ENCODE measurements at places on chromosomes 3 and 15. TPM values are rescaled to one million over a fixed set of nuclear protein-coding genes. Genes with fewer than 3 reads are reported as not detected.

PIGZ gene
- 5.4 TPM for total RNA-seq

MOBP gene
- not detected for total RNA-seq

DNA sequence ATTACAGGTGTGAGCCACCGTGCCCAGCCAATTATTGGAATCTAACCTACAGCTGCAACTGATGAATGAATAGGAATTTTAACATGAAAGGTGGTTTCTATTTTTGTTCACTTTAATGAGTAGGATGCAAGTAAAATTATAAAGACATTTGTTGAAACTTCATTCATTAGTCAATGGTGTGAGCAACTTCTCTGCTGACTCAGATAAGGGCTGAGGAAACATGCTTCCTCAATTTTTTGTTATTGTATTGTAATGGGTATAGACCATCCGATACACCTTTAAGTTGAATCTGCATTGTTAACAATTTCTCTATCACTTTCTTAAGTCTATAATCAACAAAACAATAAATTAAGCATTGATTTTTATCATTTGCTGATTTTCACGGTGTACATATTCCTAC lies 127.8 kb downstream of the STAG1 start:
- H3K27ac ChIP-seq, result no peak overlapping the region
- no peak for DNase-seq
- H3K27me3 ChIP-seq, result no peaks in the 10 kb centered on the region
- H3K4me3 ChIP-seq, result no peak overlapping the region

GRCh38 chr15:42137461-42138261 lies 18.8 kb downstream of the PLA2G4F start:
- no peak overlapping the region for H3K4me3 ChIP-seq
- H3K27ac ChIP-seq, result no peak overlapping the region
- H3K36me3 ChIP-seq, result no peaks in the 10 kb centered on the region
- peaks cover 4% of the 10 kb centered on the region for H3K4me1 ChIP-seq
- no peak for DNase-seq

DNA sequence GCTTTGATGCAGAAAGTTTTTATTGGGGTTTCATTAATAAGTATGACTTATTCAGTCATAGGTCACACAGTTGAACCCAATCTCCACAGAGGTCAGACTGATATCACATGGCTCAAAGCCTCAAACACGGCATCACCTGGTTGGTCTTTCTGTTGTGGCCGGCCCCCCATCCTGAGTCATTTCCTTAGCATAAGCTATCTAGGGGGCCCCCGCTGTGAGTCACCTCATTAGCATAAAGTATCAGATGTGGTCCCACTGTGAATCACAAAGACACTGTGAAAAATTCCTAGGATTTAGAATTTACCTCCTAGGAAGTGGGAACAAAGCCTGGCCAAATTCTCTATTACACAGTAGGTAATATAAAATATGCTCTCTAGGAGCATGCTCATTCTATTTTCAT lies 502.2 kb downstream of the PYDC2 start:
- no peak overlapping the region for H3K4me3 ChIP-seq
- no peak for DNase-seq
- H3K4me1 ChIP-seq, result no peaks in the 10 kb centered on the region
- H3K36me3 ChIP-seq, result no peaks in the 10 kb centered on the region

DNA sequence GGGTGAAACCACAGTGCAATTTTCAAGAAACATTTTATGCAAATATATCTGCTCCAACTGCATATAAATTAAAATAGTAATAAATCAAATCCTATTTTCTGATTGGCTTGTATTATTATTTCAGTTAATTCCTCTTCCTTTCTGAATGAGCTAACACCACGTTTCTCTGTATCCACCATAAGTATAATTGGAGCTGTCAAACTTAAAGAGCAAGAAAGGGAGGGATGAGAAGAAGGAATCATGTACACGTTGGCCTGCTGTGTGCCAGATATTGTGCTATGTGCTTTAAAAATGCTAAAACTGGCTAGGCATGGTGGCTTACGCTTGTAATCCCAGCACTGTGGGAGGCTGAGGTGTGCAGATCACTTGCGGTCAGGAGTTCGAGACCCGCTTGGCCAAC lies 180.0 kb downstream of the MAGI1 start:
- DNase-seq, result no peak
- H3K4me3 ChIP-seq, result no peak overlapping the region
- H3K27me3 ChIP-seq, result no peaks in the 10 kb centered on the region
- H3K4me1 ChIP-seq, result no peaks in the 10 kb centered on the region
- no peak overlapping the region for H3K27ac ChIP-seq

- no peak overlapping the region for H3K27ac ChIP-seq
- no peaks in the 10 kb centered on the region for H3K27me3 ChIP-seq
- H3K4me1 ChIP-seq, result peaks cover 7% of the 10 kb centered on the region
- no peaks in the 10 kb centered on the region for H3K36me3 ChIP-seq
- DNase-seq, result no peak
- H3K4me3 ChIP-seq, result no peak overlapping the region
These were observed 182.2 kb downstream of the LPP start for GRCh38 chr3:188336178-188336577.

- no peak overlapping the region for H3K27ac ChIP-seq
- DNase-seq, result no peak
- H3K4me3 ChIP-seq, result no peak overlapping the region
These were observed 33.0 kb upstream of the CDCP1 start for GRCh38 chr3:45179163-45179562.
